ENCODE measurements at places on chromosomes 6 and 20.

GRCh38 chr20:48638546-48638945 is 189.3 kb downstream of the PREX1 start:
- ATAC-seq = no peak

DNA sequence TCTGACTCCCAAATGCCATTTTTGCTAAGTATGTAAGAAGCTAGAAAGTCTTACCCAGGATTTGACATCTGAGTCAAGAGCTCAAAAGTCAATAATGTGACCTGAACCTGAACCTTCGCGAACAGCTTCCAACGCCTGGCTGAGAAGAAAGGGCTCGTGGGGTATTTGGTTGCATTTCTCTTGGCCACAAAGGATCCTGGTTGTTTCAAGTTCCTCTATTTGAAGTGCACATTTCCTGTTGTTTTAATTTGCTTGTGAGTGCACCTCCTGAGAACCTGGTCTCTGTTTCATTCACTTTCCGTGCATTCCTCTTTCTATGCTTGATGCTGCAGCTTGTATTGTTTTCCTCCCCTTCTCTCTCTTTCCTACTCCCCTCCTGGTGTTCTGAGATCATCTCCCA is 212.5 kb downstream of the FOXA2 start:
- no peak for ATAC-seq

- ATAC-seq = no peak
Measured at GRCh38 chr6:129653229-129653628, 56.7 kb downstream of the ARHGAP18 start.

DNA sequence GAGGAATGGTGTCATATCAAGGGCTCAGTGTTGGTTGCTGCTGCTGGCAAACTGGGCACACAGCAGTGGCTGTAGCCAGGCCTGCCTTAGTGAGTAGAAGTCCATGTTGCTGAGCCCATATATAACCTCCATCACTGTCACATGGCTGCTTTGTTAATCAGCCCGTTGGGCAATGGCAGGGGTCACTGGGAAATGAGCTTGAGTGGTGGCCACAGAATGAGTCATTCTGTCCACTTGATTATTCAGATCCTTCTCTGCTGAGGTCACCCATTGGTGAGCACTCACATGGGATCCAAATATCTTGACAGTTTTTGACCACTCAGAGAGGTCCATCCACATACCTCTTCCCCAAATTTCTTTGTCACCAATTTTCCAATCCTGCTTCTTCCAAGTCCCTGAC is 898.9 kb upstream of the EYS start:
- no peak for ATAC-seq
